ENCODE measurements at places on chromosomes 7 and 10.

GRCh38 chr10:77904100-77904840 lies 22.3 kb downstream of the DLG5 start:
- no peak for DNase-seq

GRCh38 chr10:130844310-130844709 lies 467.2 kb downstream of the TCERG1L start:
- DNase-seq, result peak; percentile 29

DNA sequence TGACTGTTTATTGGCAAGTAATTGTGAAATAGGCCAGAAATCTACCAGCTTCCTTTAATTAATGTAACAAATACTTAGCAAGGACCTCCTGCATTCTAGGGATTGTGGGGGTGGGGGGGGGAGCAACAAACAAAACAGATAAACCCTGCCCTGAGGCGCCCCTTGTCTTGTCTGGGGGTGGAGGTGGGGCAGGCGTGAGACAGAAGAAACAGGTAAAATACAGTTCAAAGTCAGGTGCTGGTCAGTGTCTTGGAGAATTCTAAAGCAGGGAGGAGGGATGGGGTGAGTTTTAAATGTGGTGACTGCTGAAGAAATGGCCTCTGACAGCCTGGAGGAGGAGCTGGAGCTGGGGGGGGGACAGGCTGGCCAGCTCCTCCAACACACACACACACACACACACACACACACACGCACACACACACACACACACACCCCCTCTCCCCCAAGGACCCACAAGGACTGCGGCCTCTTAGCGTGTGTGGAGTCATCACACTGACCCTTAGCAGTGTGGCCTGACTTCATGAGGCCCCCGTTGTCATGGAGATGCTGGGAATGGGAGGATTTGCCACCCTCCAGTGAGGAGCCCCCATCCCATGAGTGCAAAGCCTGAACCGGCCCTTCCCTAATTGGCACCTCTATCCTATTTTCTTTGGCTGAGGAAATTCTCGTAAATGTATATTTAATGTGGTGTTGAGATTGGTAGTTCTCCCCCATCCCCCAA lies 190.4 kb downstream of the MGMT start:
- no peak for DNase-seq

GRCh38 chr10:35533565-35533964 lies 71.6 kb upstream of the GJD4 start:
- no peak for DNase-seq

- DNase-seq, result no peak
These were observed 308.7 kb downstream of the ANKRD30A start for GRCh38 chr10:37434091-37434490.

DNA sequence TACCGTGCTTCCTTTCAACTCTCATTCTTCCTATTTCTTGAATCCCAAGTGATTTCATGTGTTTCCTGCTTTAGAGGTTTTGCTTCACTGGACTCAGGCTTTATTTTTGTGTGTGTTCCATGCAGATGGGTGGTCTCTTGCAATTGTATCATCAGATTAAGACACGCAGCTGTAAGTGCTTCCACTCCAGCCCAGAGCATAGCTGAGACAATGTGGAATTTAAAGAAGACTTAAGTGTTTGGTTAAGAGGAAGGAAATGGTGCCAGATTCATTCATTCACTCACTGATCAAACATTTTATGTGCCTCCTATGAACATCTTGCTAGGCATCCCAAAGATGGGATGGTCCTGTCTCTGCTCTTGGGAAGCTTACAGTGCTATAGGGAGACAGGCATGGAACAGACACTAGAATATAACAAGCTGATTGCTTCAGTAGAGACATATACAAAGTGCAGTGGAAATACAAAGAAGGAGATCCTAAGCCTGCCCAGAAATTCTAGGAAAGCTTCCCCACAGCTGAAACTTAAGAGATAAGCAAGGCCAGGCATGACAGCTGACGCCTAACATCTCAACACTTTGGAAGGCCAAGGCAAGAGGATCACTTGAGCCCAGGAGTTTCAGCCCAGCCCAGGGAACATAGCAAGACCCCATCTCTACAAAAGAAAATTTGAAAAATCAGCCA lies 46.1 kb upstream of the LRRC17 start:
- no peak for DNase-seq

DNA sequence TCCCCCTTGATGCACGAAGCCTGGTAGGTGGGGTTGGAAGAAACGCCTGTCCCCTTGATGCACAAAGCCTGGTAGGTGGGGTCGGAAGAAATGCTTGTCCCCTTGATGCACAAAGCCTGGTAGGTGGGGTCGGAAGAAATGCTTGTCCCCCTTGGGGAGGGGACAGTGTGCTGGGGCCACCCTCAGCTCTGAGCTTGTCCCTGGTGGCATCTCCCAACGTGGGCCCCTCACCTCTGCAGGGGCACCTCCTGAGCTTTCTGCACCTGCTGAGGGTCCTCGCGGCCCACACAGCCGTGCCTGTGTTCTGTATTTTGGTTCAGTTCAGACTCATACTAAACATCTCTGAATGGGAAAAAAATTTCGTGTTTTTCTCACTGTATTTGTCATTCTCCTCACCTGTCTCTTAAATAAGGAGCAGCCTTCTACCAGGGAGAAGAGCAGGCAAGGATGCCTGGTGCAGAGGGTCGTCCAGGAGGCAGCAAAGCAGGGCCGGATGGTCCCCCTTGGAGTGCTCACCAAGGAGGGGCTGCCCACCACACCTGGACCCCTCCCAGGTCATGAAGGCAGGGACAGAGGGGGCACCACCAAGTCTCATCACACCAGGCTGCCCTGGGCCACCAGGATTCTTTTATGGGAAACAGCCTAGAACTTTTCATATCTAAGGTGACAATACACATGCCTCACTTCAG lies 24.7 kb downstream of the VIPR2 start:
- no peak for DNase-seq

DNA sequence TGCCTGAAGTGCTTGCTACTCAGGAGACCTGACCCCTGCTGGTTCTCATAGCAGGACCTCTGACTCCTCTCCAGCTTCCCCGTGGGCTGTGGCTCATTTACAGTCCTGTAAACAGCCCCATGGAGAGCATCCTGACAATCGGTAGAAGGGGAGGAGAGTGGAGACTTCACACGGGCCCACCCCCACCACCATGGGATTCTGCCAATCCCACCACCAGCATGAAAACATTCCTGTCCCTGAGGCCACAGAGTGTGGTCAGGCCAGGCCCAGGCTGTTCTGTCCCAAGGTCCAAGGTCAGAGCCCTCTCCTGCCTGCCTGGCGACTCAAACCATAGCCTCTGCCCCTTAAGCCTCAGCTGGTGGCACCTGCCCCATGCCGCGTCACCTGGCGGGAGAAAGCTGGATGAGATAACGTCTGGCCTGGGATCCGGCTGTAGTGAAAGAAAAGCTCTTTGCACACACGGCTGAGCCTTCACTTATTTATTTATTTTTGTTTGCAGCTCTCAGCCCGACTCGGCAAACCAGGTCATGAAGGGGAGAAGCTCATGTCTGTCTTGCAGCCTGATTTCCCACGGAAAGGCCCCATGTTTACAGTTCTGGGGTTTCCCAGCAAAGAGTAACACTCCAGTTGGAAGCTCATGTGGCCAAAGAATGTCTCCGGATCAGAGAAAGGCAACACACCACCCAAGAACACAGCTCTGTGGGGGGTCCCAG lies 293.6 kb upstream of the ZMIZ1 start:
- DNase-seq, result no peak

DNA sequence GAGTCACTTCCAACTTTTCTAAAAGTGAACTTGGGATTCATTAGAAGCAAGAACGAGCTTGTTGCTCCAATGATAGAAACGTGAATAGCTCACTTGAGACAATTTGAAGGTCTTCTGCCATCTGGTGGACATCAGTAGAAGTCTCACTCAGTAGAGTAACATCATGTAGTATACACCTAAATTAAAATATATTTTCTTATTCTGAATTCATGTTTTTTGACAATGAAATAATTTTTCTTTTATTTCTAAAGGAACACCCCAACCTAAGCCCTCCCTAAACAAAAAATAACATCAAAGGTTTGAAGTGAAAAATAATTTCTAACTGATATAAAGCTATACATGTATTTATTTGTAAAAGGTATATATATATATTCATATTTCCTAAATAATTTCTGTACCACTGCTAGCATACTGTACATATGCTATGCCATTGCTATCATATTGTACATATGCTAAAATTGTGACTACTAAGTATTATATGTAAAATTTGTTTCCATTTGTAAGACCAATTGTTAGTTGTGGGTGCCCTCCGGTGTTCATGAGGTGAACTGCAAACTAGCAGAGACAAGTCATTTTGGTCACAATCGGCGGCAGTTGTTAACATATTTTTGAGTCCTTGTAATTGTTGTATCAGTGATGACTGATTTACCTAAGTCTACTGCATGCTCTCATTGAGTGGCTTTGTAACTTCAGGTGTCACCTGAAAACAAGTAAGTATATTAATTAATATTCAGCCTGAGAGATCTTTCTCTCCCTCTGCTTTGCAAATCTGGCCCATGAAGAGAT lies 121.9 kb downstream of the PTPRZ1 start:
- no peak for DNase-seq

DNA sequence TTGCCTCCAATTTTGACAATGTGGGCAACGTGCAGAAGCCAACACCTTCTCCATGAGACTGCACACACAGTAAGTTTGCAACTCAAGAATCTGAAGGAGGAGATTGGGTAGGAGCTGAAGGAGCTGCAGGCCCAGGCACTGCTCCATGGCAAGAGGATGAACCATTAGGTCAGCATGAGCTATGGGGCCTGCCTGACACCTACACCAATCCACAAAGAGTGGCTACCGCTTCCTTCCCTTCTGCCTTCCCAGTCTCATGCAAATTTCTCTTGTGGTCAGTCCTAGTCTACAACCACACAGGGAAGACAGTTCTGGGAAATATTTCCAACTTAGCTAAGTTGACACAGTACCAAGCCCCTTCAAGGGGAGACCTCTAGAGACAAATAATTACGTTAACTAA lies 142.0 kb upstream of the ADO start:
- DNase-seq, result no peak

- no peak for DNase-seq
These were observed 36.8 kb downstream of the CTBP2 start for GRCh38 chr10:125123476-125124114.

DNA sequence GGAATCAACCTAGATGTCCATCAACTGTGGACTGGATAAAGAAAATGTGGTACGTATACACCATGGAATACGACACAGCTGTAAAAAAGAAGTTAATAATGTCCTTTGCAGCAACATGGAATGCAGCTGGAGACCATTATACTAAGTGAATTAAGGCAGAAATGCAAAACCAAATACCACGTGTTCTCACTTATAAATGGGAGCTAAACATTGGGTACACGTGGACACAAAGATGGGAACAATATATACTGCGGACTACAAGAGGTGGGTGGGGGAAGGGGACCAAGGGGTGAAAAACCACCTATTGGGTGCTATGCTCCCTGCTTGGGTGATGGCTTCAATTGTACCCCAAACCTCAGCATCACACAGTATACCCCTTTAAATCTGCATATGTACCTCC lies 385.5 kb downstream of the SORCS3 start:
- DNase-seq, result no peak

DNA sequence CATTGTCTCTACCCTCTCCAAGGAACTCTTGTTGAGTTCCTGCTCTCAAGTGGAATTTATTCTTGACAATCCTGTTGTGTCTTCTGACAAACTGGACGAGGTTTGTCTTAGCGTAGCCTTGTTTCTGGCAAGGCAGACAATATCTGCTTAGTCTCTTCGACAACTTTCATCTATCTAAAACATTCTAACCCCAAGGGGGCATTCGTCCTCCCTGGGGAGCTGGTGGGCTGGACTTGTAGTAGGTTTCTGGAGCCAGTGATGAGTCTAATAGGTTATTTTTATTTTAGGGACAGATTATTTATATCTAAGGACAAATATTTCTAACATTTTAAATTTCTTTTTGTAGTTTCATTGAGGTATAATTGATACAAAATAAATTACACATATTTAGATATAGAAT lies 7.3 kb upstream of the C10orf120 start:
- DNase-seq, result no peak

GRCh38 chr10:2895594-2896196 lies 171.7 kb upstream of the PFKP start:
- no peak for DNase-seq

GRCh38 chr10:98649170-98649569 lies 202.4 kb upstream of the HPS1 start:
- no peak for DNase-seq

- no peak for DNase-seq
These were observed 14.0 kb upstream of the CELF2 start for GRCh38 chr10:11003679-11004078.

- no peak for DNase-seq
These were observed 43.2 kb downstream of the APBB1IP start for GRCh38 chr10:26481315-26481692.

- no peak for DNase-seq
These were observed 13.7 kb downstream of the TAS2R40 start for GRCh38 chr7:143235561-143235960.
